ENCODE measurements at places on chromosomes 6 and 20.
A peak's percentile ranks its signal among the peaks of the same experiment; 100 is the strongest.

- DNase-seq, result no peak
These were observed 9.9 kb downstream of the OR2B6 start for GRCh38 chr6:27966816-27967426.

- DNase-seq, result no peak
These were observed 151.5 kb downstream of the TASP1 start for GRCh38 chr20:13487202-13487601.

- DNase-seq, result no peak
These were observed 56.1 kb upstream of the APCDD1L start for GRCh38 chr20:58571356-58571692.

- DNase-seq, result no peak
These were observed 4.0 kb downstream of the KIZ start for GRCh38 chr20:21129861-21130260.

- no peak for DNase-seq
These were observed 39.1 kb downstream of the SYNJ2 start for GRCh38 chr6:158020811-158021210.

- no peak for DNase-seq
These were observed 194.5 kb upstream of the PLN start for GRCh38 chr6:118353564-118353963.

GRCh38 chr6:10384610-10385523, 30.0 kb downstream of the TFAP2A start:
- DNase-seq, result no peak

GRCh38 chr20:14489544-14489943, 152.1 kb upstream of the FLRT3 start:
- no peak for DNase-seq

GRCh38 chr6:138557147-138557546, 57.9 kb upstream of the NHSL1 start:
- DNase-seq, result no peak

- DNase-seq, result no peak
These were observed 17.3 kb downstream of the SMAP1 start for GRCh38 chr6:70684794-70685493.

DNA sequence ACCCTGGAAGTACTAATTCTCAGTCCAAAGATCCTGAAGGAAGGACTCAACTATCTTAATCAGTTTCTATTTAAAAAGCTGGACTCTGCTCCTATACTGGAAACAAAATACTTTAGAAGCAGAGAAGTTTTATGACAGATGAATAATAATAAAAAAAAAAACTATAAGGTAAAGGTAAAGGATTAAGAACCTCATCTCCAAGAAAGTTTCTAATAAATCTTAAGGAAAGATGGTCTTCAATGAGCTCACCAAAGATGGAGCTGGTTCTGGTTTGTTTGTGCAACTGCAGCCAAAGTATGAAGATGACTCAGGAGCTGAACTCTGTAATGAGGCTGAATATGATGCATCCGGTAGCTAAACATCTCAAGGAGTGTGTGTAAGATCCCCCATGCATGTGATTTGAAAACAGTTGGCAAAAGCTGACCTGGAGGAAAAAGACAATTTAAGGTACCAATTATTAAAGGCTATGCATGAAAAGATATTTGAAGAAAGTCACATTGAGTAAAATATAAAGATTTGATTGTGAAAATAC, 25.2 kb downstream of the MED23 start:
- DNase-seq, result no peak

DNA sequence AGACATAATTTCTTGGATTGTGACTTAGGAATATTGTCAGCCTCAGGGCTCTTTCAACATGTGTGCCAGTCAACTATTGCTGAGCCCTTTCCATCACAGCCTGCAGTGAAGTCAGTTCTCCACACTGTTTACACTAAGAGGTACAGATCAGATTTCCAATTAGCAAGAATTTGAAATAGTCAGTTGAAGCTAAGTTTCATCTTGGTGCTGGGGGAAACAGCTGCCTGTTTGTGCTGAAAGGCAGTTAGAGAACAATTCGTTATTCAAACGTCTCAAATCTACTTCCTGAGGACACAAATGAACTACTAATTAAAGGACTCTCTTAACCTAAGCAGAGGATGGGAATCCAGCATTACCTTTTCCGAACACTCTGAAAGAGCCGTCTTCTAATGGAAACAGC, 25.9 kb downstream of the ADGRF1 start:
- no peak for DNase-seq

- no peak for DNase-seq
These were observed 44.8 kb upstream of the IYD start for GRCh38 chr6:150324044-150324443.

- DNase-seq, result peak; percentile 83
These were observed at the start of gene SMIM29 for GRCh38 chr6:34248727-34249468. TSS of gene SMIM29 (minus strand) at chr6:34249006. CDS start at chr6:34247791, 1,215 bp downstream.

DNA sequence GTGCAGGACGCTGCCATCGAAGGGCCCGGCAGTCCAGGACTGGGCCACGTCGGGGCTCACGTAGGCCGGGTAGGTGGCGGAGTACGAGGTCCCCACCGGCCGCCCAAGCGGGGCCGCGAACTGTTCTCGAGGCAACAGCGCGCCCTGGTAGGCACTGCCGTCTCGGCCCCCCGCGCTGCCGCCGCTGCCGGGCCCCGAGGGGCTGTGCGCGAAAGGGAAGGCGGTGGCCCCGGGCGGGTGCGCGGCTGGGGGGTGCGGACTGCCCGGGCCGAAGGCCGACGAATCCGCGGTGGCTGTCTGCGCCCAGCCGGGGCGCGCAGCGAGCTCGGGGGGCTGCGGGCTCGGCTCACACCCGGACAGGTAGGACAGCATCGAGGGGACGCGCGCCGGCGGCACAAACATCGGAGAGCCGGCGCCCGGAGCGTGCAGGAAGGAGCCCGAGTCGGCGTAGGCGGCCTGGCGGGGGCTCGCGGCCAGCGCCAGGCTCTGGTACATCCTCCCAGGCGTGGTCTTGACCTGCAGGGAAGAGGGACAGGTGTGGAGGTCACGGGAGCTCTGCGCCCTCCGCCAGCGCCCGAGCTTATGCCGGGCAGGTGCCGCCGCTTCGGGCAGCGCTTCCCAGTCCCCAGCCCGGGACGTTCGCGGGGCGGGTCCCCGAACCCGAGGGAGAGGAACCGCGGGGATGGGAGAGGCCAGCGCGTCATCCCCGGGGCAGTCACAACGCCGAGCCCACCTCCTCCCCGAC, 596 bp downstream of the GATA5 start:
- no peak for DNase-seq

- no peak for DNase-seq
These were observed 28.0 kb upstream of the MARCKS start for GRCh38 chr6:113828984-113829695.

DNA sequence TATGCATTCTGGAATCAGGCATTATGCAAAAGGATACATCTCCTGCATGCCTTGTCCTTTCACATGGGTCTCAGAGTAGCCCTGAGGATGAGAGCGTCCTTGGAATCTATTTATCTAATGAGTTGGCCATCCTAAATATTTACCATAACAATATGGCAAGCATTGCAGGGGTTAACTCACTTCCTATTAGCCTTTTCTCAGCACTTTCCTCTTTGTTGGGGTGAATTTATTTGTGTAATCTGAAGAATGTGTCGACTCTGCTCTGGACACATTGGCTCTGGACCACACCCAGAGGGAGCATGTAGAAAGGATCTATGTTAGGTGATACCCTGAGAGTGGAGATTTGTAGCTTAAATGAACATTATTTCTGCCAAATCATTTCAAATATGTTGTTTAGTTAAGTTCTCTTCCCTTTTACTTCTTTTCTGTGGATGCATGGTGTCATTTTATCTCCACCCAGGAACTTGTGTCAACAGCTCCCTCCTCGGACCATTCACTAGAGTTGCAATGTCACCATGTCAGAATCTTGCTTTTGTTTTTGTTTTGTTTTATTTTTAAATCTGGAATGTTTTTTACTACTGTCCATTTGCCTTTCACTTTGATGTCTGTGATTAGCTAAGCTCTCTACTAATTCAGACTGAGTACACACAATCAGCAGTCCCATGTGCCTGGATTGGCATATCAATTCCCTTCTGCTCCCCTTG, 757.0 kb upstream of the MMS22L start:
- peak; percentile 6 for DNase-seq

GRCh38 chr6:109790131-109790530, 99.0 kb downstream of the FIG4 start:
- DNase-seq, result peak; percentile 46

DNA sequence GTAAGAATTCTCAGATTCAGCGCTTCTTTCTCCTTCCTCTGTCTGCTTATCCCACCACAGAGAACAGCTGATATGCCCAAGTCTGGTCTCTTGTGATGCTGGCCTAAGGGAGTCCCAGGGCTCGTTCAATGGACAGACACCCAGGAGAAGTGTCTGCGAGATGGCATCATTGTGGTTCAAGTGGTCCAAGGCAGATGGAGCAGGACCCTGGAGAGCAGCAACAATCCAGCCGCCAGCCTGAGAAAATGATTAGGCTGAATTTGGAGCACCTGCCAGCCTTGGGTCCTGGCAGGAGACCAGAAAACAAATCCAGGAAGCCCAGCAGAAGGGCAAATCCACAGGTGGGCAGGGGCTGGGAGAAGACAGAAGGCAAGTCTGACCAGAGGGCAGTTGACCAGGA, 145.8 kb downstream of the PTPRT start:
- DNase-seq, result no peak

All from PC-9 (cell line).